Activated T-helper 1 cell treated with anti-CD3 and anti-CD28 coated beads, Interleukin-2, amount 50 U/mL, for 16 hours (primary cell): ENCODE measurements at places on chromosomes 3 and 15.
A peak's percentile ranks its signal among the peaks of the same experiment; 100 is the strongest.

GRCh38 chr15:100873029-100873677 lies 6.5 kb upstream of the ALDH1A3 start:
- peak; percentile 10 for DNase-seq

DNA sequence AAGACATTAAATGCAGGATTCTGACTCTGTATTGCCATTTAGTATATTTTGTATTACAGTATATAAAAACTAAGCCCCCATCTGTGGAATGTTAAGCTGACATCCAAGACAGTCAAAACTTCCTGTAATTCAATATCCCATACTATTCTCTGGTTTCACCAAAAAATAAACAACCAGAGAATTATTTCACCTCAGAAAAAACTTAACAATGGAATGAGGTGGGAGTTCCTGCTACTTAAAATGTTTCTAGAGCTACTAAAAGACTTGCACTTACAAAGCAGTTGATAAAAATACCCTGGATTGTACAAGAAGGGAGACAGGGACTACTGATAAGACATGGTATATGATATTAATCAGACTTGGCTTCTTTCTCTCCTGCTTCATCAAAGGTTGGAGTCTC lies 8.3 kb downstream of the ARL13B start:
- no peak for DNase-seq

- DNase-seq = no peak
Measured at GRCh38 chr3:113897373-113897777, 50.4 kb upstream of the ZDHHC23 start.

DNA sequence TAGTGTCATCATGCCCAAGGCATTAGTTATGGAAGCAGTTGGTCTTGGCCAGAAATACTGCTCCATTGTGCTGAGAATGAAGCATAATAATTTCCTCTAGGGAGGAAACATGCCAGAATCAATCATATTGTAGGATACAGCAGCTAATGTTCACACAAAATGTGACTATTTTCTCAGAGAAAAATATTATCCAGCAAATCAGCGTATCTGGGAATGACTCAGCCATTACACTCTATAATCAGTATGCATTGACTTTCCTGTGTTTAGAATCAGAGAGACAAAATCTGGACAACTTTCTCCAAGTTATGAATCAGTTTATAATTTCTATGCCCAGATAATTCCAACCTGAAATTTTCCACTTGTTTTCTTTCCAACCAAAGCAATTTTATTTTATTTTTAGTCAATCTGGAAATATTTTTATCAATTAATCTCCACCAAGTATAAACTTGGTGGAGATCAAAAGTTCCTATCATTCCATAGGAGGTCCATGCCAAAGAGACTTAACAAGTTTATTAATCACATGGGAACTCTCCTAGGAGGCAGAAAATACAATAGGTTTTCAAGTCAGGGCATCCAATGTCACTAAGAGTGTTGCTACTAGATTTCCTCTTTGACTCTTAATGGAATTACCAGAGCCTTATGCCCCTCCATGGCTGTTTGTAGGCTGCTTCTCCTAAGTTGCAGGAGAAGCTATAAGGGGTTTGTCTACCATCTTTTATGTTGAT lies 36.4 kb downstream of the SUCNR1 start:
- DNase-seq = no peak

- peak; percentile 81 for DNase-seq
Measured at GRCh38 chr15:89430530-89431341, 65.6 kb downstream of the RHCG start.

DNA sequence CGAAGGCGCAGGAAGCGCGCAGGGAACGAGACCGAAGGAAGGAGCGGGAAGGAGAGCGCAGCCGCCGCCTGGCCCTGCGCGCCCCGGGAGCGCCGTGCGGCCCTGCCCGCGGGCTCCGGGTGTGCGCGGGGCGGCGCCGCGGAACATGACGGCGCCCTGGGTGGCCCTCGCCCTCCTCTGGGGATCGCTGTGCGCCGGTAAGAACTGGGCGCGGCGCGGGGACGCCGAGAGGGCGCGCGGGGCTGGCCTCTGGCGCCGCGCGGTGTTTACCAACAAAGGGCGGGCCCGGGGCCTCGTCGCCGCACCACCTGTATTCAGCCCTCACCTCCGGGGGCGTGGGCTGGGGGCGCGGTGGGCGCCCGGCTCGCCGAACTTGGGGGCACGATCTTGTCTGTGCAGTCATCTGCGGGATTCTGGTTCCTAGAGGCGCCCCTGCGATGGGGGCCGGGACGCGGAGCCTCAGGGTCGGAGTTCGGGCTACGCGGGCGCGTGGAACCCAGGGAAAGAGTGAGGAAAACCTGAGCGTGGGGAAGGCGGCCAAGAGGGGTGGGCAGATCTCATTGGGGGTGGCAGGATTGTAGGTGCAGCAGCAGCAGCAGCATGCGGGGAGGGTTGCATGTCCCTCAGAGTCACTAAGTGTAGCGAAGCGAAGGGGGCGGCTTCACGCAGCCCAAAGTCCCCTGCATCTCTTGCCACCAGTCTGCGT lies 641 bp downstream of the ACVR2B start:
- no peak for DNase-seq

DNA sequence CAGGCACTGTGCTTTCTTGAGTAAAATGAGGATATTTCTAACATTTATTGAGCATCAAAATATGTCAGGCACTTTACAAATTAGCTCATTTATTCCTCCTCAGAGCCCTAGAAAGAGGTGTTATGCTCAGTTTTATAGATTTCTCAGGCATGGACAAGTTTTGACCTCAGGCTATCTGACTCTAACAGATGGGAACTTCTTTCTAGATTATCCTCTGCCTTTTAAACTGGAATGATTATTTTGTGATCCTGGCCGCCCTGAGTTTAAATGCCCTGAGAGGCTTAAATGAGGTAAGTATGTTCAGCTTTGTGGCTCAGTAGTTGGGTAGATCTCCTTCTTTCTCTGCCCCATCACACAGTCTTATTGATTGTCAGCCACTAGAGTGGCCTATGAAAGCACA lies 32.3 kb upstream of the ATP1B3 start:
- no peak for DNase-seq

DNA sequence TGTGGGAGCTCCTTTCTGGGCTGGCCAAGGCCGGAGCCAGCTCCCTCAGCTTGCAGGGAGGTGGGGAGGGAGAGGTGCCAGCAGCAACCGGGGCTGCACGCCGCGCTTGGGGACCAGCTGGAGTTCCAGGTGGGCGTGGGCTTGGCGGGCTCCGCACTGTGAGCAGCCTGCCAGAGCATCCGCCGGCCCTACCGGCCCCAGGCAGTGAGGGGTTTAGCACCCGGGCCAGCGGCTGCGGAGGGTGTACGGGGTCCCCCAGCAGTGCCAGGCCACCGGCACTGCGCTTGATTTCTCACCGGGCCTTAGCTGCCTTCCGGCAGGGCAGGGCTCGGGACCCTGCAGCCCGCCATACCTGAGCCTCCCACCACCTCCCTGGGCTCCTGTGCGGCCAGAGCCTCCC lies 651.0 kb upstream of the ARPP21 start:
- no peak for DNase-seq

DNA sequence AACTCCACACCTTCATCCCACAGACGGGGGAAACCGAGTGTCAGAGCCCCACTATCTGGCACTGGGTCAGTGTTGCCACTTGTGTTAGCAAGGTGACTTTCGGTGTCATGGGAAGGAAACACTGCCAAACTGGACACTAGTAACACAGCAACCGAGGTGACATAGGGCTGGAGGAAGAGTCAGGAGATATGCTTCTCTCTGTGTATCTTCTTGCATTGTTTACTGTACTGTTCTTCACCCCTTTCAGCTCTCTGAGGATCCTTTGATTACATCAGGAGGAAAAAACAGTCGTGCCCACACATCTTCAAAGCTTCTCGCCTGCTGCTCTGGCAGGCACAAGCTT lies 109.4 kb upstream of the RAD18 start:
- DNase-seq = no peak

DNA sequence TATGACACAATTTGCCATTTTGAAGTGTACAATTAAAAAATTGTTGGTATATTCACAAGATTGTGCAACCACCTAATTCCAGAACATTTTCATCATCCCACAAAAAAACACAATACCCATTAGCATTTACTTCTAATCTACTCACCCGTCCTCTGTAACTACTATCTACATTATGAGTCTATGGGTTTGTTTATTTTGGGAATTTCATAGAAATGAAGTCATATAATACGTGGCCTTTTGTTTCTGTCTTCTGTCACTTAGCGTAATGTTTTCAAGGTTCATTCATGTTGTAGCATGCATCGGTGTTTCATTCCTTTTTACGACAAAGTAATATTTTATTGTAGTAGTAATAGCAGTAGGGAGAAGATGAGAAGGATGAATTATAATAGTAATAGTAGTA lies 55.2 kb upstream of the CNTN6 start:
- DNase-seq = no peak

DNA sequence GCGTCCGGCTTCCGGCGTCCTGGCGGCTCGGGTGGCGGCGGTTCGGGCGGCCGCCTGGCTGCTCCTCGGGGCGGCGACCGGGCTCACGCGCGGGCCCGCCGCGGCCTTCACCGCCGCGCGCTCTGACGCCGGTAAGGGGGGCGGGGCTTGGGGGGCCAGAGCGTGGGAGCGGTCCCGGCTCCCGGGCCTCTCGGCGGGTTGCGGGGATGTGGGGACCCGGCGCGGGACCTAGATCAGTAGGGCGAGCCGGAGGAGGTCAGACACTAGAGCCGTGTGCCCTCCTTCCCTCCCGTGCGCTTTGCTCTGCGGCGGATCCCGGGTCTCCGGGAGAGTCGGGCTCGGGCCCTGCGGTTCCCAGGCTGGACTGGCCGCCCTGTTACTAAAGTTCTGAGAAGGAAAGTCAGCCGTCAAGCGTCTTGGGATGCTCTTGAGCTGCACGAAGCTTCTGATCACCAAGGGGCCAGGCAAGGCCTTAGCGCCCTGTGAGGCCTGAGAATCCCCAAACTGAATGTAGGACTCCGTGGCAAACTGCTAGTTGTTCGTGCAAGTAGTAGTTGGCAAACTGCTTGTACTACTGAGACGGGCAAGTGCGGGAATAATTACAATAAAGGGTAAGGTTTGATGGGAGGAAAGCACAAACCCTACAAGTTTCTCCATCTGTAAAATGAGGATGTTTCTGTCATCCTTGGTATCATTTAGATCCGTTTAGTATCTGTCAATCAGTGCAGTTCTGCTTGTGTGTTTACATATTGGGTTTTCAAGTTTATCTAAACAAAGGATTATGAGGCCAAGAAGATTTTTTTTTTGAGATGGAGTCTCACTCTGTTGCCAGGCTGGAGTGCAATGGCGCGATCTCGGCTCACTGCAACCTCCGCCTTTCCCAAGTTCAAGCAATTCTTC lies 587 bp downstream of the PIGX start:
- DNase-seq = peak; percentile 68

DNA sequence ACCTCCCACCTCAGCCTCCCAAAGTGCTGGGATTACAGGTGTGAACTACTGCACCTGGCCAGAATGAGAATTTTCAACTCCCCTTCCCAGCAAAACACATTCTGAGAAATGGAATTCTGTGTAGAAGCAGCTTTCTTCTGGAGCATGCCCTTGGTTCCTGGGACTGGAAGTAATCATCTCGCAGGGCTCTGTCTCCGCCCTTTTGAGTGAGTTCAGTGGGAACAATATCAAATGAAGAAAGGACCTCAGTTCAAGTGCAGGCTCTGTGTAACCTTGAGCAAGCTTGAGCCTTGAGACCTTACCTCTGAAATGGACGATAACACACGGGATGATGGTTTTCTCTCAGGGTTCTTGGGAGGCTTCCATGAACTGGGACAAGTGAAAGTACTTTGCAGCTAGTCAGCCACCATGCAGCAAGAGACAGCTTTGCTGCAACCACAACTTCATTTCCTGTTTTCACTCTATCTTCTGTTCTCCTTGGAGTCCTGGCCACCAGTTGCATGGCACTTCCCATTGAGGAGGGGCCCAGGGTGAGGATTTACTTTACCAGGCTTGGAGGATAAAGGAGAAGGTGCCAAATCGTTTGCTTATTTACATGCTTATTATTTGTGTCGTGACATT lies 35.7 kb upstream of the IGF1R start:
- no peak for DNase-seq

DNA sequence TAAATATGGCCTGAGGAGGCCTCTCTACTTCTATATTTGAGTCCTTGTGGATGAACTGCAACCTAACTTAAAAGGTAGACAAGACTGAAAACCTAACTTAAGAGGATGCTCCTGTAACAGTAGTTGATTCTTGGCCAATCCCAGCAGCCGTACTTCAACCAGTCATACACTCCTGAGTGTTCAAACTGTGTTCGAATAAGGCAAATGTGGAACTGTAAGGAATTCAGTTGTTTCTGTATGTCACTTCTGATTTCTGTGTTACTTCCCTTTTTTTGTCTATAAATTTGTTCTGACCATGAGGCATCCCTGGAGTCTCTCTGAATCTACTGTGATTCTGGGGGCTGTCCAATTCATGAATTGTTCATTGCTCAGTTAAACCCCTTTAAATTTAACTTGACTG lies 20.5 kb downstream of the GALK2 start:
- DNase-seq = no peak

- no peak for DNase-seq
Measured at GRCh38 chr3:177050501-177051237, 146.6 kb downstream of the TBL1XR1 start.
